Muscle of arm (tissue), 14 donors: ENCODE measurements at places on chromosomes 5 and 9.

DNA sequence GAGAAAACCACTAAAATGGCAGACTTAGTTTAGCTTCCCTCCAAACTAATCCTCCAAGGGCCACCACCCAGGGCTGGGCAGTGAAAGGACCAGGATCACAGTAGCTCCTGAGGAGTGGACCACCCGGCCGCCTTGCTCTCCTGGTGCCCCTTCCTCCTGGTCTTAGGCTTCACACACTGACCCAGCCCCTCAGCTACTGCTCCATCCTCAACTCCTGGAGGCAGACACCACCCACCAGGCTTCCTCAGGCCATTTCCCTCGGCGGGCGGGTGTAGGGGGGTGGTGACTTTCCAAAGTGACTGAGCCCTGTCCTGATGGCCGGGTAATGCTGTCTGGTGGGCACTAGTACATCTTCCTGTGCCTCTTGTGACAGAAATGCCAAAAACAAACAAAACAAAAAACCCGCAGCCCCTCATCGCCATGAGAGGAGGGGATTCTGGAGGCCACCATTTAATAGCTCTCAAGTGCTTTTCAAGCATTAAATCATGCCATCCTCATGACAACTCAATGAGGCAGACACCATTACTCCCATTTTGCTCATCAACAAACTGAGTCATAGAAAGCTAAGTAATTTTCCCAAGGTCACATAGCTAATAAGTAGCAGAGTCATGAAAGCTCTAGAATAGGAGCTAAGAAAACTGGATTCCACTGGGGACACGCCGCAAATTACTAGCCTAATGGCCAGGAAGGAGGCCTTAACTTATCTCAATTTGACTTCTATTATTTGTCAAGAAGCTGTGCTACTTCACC lies 91.3 kb upstream of the LRRTM2 start:
- DNase-seq, result no peak

DNA sequence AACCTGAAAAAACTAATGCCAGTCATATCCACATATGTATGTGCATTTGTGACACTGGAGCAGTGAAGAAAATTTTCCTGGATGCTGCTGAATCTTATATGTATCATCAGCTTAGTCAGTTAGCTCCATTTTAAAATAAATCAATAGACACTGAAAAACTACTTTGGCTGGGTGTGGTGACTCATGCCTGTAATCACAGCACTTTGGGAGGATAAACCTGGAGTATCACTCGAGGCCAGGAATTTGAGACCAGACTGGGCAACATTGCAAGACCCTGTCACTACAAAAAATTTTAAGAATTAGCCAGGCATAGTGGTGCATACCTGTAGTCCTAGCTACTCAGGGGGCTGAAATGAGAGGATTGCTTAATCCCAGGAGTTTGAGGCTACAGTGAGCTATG lies 511.0 kb upstream of the TLE4 start:
- DNase-seq, result no peak

DNA sequence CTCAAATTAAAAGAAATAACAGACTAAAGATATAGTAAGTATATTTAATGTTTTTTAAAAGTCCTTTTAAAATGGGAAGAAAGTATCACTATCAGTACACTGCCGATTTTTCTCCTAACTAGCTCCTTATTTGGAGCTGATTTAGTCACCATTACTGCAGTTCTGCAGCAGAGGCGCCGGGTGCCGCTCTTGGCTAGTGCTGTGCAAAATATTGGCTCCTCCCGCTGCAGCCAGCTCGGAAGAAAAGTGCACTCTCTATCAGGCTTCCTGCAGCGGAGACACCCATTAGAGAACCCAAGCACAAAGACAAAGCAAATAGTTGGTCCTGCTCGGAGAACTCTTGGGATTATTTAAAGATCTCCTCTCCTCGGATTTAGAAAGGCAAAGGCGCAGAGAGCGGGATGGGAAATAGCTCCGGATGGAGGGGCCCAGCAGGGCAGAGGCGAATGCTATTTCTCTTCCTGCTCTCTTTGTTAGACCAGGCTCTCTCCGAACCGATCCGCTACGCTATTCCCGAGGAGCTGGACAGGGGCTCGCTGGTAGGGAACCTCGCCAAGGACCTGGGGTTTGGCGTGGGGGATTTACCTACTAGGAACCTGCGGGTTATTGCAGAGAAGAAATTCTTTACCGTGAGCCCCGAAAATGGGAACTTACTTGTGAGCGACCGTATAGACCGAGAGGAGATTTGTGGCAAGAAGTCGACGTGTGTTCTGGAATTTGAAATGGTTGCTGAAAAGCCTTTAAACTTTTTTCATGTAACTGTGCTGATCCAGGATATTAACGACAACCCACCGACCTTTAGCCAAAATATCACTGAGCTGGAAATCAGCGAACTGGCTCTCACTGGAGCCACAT lies at the start of gene PCDHGB3:
PCDHGB3 (plus strand) TSS at position 249 of the 855 bp plus-strand sequence; CDS start at position 402, 153 bp downstream.
- no peak for DNase-seq

- no peak for DNase-seq
Measured at GRCh38 chr5:10161778-10162177, 87.9 kb downstream of the ATPSCKMT start.

DNA sequence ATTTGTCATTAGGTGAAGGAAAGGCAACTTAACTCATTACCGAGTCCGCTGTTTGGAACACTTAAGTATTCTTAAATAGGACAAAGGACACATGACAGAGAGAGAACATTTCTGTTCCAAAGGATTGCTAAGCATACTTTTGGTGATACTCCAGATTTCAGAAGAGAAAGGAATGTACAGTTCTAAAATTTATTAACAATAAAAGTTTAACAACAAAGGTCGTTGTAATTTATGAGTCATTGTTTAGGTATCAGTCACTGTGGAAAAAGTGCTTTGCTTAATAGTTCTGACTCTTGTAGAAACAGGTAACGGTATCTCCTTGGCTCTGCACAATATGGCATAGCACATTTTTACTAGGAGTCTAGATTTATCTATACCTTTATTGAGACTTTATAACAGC lies 36.3 kb upstream of the PAM start:
- no peak for DNase-seq

DNA sequence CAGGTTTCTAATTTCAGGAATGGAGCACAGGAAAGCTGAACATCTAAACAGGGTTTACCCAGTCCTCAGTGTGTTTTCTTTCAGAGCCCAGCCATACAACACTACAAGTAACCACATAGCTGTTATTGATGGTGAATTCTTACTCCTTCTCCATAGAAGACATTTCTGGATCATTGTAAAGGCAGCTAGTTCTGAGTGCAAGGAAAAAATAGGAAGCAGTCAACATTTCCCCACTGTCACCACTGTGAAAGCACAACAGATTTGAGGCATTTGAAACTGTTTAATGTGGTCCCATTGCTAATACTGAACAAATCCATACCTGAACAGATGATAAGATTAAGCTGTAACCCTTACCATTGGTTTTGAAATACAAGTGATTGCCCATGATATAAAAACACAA lies 145.0 kb upstream of the PCA3 start:
- DNase-seq, result no peak

DNA sequence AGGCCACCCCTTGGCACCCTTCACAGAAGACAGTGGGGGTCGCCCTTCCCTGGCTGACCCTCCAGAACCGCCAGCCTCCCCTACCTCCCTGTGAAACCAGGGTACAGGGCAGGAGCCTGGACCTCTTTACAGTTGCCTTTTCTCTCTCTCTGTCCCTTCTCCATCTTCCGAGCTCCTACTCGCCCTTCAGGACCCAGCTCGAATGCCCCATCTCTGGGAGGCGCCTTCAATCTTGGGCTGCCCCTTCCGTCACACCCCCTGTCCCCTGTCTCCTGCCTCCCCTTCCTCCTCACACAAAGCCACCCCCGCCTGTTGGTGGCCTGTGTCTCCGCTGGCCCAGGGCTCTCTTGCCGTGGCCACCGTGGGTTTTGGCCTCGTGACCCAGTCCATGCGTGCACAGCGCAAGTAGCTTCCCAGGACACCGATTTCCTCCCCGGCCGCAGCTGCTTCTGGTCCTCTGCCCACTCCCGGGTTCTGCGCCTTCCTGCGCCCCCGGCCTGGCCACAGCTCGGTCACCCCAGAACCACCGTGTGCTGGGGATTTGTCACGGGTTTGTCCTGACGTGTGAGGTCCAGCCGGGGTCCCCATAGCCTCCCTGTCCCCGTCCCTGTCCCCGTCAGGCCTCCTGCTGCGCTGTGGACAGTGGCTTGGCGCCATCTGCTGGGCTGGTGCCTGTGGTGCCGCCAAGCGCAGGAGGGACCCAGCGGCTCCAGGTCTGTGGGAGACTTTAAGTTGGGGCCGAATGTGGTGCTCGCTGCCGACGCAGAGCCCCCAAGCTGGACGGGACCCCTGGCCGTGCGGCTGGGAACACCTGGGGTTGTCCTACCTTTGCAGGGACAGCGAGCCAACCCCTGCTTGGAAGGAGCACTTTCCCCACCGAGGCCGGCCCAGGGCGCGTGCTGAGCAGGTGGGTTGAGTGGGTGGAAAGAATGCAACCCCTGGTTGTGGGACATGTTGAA lies 4.0 kb upstream of the TMEM250 start:
- DNase-seq, result peak; percentile 65

- no peak for DNase-seq
Measured at GRCh38 chr5:179142434-179143198, 82.4 kb downstream of the ZNF354C start.

GRCh38 chr5:143390941-143391340 lies 12.5 kb downstream of the NR3C1 start:
- no peak for DNase-seq

DNA sequence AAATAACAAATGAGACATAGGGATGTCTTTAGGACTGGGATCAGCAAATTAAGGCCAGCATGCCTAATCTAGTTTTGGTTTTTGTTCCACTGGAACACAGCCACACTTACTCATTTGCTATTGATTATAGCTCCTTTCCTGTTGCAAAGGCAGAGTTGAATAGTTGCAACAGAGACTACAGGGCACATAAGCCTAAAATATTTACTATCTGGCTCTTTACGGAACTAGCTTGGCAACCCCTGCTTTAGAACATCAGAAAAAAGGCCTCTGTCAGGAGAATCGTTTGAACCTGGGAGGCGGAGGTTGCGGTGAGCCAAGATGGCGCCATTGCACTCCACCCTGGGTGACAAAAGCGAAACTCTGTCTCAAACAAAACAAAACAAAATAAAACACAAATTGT lies 384.8 kb downstream of the ELAVL2 start:
- DNase-seq, result no peak

DNA sequence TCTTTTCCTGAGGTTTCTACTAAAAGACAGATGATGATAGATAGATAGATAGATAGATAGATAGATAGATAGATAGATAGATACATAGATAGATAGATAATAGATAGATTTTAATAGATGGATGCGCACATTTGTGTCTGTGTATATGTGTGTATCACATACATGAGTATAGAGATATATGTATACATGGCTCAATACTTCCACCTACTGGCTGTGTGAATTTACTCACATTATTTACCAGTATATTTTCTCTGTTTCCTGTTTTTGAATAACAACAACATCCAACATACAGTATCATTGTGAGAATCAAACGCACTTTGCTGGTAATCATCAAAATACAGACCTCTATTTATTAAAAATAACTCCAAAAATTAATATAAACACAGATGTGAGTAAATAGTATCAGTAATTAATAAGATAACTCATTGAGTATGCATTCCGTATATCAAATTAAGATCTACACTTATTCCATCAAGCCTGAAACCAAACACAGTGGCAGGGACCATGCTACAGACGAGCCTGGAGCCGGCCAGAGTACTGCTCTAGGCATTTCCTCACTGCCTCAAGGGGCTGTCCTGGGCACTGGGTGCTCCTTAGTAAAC lies 338.0 kb downstream of the SEMA5A start:
- peak; percentile 66 for DNase-seq

- no peak for DNase-seq
Measured at GRCh38 chr5:168803541-168803940, 224.4 kb upstream of the PANK3 start.

DNA sequence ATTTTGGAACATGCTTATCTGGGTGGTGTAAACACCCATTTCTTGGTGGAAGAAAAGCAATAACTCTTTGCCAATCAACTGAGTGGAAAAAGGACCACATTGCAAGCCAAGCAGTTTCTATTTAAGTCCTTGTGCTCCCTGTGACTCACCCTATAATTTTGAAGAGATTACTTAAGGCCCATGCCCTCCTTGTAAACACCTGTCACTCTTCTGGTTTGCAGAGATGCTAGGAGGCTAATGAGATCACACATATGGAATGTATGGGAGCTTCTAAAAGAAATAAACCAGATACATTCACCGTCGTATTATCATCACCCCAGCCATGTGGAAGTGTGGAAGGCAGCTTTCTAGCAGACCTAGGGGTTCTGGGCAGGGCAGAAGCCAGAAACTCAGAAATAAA lies 337.1 kb downstream of the GADD45G start:
- DNase-seq, result no peak

DNA sequence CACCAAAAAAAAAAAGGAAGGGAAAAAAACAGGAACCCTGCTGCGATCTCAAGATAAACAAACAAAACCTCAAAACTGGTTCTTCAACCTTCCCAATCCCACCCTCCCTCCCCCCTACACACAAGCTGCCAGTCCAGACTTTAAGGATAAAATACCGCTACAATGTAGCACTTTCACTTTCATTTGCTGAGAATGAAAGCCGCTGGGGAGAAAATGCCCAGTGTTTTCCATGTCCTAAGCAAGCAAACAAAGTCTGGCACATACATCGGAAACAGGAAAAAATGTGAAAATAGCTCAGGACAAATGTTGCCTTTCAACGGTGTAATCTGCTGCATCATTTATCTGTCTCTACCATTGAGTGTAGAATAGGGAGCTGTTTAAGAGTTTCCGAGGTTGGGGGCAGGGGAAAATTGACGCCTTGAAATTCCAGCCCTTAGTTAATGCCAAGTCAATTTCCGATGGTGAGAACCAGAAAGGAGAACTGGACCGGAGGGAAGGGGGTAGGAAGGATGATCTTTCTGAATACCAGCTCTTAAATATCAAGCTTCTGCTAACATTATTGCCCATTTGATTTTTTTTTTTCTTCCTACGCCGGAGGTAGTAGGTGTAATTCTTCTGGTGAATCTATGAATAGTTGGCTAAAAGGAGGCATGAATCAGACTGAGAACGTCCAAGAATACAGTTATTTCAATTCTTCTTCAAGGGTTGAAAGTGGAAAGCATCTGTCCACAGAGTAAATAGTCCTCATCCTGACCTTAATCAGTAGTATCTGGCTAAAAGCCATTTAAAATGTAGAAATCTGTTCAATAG lies 1.2 kb upstream of the ADAMTS6 start:
- DNase-seq, result peak; percentile 69

- DNase-seq, result no peak
Measured at GRCh38 chr5:75320371-75320770, 16.6 kb upstream of the HMGCR start.

- DNase-seq, result no peak
Measured at GRCh38 chr5:171534043-171534895, 114.8 kb downstream of the FGF18 start.

DNA sequence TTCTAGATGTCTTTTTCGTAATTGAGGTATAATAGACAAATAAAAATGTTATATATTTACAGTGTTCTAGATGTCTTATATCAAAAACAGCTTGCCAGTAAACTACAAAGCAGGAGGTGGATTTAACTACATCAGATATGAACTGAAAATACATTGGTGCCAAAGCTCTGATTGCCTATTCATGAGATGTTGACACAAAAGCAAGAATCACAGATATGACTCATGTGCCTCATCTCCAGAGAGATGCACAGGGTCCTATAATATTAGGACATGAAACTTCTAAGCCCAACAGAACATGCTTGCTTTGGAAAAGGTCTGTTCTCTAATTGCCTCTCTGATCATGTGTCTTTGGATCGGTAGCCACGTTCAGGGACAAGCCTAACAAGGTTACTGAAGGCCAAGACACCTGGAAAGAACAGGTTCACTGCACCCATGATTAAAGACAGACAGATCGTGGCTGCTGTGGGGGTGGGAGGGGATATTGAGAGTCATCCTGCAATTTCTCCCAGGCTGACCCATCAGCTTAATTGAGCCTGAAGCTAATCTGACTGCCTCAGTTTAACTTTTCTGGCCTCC lies 16.8 kb downstream of the ABCA1 start:
- no peak for DNase-seq
